ENCODE measurements at places on chromosomes 7 and 10.

- DNase-seq = no peak
Measured at GRCh38 chr10:14671386-14671831, 103.3 kb downstream of the FAM107B start.

GRCh38 chr10:75379212-75379724, 22.3 kb downstream of the ZNF503 start:
- no peak for DNase-seq

GRCh38 chr10:18238870-18239485, 98.8 kb downstream of the CACNB2 start:
- peak; percentile 57 for DNase-seq

GRCh38 chr7:76179686-76180085, 22.0 kb upstream of the SRRM3 start:
- no peak for DNase-seq

- DNase-seq = no peak
Measured at GRCh38 chr10:101018118-101018599, 12.8 kb downstream of the PDZD7 start.

- no peak for DNase-seq
Measured at GRCh38 chr7:25262586-25262985, 34.3 kb upstream of the NPVF start.

DNA sequence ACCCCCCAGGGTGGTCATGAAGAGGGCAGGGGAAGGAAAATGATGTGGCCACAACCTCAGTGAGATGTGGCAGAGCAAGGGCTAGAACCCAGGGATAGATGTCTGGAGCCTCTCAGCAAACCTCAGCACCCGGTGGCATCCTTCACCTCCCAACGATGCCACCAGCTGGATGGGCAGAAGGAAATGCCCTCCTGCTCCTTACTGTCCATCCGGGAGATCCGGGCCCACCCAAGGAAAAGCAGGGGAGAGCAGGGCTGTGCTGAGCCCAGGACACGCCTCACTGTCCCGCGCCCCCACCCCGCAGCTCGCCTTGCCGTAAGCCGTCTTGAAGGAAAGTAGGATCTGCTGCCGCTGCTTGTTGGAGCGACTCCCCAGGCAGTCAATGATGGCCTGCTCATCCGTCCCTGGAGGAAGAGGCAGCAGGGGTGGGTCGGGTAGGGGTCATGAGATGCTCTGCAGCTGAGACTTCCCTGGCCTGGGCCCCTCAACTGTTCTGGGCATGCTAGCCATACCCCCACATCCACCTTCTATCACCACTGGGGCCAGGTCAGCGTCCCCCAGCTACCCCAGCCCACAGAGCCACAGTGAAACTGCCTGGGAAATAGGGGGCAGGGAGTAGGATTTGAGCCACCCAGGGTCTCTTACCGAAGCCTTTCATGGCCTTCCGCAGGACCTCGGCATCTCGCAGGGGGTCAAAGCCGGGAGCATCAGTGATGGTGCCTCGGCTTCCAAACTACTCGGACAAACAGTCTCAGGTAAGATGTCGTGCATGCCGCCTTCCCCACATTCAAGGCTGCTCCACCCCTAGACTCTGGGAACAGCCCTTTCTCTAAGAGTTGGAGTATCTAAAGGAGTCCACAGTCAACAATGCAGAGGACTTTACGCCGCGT, 34.3 kb downstream of the PLAC9 start:
- no peak for DNase-seq

- peak; percentile 70 for DNase-seq
Measured at GRCh38 chr10:86188326-86188725, 178.3 kb downstream of the GRID1 start.

DNA sequence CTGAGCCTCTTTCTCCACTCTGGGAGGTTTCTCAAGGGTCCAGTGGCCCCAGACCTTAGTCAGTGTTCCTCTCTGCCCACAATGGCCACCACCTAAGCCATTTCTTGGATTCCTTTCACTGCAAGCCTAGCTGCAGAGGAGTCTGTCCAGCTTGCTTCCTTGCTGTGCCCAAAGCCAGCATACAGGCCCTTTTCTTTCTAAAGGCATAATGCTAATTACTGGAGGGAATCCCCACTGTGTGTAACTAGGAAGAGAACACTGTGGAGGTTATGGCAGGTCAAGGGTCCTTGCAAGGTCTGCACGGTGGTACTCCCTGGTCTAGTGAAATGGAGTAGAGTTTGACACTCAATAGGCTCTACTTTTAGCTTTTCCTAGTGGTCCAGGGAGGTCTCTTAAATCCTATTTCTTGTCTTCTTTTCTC, 70.4 kb upstream of the CC2D2B start:
- no peak for DNase-seq

DNA sequence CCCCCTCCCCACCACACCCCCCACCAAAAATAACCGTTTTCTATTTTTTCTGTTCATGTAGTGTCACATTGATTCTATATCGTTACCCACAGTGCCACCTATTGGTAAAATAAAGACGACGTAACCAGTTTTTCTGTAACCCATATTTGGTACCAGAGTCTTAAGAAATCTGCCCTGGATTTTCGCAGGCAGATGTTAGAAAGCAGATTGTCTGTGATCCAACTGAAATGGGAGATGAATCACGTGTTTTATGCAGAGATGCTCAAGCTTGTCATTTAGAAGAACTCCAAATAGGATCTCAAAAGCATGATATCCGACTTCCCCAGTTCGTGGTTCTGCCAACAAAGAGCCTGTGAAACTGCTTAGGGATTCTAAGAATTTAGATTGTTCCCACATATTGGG, 261.1 kb upstream of the CSTF2T start:
- peak; percentile 41 for DNase-seq

- no peak for DNase-seq
Measured at GRCh38 chr10:24912215-24912614, 40.2 kb downstream of the PRTFDC1 start.

- no peak for DNase-seq
Measured at GRCh38 chr7:127754457-127754856, 102.5 kb downstream of the SND1 start.

GRCh38 chr10:90269699-90270098, 568.3 kb downstream of the KIF20B start:
- no peak for DNase-seq

DNA sequence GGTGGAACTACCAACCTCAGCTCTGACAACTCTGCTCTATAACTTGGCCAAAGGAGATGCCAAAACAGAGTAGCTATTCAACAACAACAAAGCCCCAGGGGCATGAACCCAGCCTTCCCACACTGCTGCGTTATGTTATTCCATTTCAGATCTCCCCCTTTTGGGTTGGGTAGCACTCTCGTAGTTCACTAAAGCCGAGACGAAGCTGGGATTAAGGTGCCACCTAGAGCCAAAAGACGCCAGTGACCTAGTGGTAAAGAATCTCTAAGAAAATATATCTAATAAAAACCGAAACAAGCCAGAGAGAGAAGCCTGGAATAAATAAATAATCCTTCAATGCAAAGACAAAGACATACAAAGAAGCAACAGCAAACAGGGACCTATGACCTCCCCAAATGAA, 217.3 kb downstream of the HERPUD2 start:
- DNase-seq = no peak

- no peak for DNase-seq
Measured at GRCh38 chr7:3722396-3722922, 421.4 kb downstream of the SDK1 start.

DNA sequence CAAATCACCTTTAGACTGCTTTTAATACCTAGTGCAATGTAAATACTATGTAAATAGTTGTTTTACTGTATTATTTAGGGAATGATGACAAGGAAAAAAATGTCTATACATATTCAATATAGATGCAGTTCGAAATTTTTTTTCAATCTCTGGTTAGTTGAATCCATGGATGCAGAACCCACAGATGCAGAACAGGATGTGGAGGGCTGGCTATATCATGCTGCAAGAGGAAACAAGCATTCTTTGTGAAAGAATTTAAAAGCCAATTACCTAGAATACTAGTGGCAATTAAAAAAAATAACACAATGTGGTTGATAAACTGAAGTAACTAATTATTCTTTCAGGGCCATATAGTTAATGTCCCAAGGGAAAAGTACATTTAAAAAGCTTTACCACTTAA, 170.4 kb downstream of the ZNF438 start:
- DNase-seq = no peak

- DNase-seq = no peak
Measured at GRCh38 chr10:114905450-114905849, 32.5 kb upstream of the TRUB1 start.

GRCh38 chr7:95045236-95045923, 138.0 kb downstream of the PPP1R9A start:
- peak; percentile 37 for DNase-seq

GRCh38 chr10:52755297-52756062, 17.1 kb downstream of the MBL2 start:
- DNase-seq = peak; percentile 53

DNA sequence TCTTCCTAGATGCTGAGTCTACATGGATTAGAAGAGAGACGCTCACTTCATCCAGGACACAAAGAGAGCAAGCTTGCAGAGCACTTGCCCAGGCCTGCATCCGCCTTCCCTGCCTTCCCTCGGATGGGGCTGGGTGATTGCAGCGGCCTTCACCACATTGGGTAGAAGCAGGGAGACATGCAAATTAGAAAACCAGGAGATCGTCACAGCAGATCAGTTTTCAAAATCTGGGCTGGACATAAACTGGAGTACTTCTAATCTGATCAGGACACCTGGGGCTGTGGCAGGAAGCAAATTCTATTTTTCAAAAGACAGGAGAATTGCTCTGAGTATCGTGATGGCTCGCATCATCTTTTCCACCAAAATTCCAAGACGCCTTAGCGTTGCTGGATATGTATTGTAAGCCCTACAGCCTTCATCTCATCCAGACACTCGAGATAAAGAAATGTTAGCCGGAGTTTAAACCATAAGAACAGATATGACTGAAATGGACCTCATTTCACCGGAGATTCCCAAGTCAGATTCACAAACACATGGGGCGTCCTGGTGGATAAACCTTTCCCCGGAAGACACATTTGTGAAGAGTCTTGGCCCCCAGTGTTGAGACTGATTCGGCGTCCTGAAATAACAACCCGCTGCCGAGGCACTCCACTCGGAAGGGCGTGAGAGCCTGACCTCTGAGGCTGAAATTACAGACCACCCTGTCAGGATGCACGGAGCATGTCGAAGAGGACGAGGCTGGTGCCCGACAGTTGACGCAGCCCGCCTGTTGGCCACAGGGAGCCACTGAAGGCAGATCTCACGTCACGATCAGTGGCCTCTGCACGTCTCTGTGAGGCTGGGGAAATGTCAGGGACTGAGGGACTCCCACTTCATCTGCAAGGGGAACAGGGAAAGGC, 91.2 kb upstream of the PARD3 start:
- no peak for DNase-seq

DNA sequence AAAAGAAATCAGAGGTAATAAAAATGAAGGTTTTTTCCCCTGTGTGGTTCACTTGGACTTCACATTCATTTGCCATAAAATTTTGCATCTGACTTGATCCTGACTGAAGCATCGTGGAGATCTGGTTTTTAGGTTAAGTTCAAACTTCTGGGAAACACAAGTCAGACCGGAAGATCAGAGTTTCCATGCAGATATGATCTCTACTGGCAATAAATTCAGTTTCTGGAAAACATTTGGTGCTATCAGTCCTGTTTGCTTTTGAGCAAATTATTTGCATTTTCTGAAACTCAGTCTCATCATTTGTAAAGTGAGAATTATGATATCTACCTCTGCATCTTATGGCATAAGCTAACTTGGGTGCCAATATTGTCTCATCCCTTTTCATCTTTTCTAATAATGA, 81.3 kb upstream of the KCNMA1 start:
- no peak for DNase-seq

GRCh38 chr7:46170021-46170420, 248.9 kb upstream of the IGFBP3 start:
- no peak for DNase-seq

- DNase-seq = no peak
Measured at GRCh38 chr7:80140388-80140787, 5.8 kb downstream of the GNAI1 start.

DNA sequence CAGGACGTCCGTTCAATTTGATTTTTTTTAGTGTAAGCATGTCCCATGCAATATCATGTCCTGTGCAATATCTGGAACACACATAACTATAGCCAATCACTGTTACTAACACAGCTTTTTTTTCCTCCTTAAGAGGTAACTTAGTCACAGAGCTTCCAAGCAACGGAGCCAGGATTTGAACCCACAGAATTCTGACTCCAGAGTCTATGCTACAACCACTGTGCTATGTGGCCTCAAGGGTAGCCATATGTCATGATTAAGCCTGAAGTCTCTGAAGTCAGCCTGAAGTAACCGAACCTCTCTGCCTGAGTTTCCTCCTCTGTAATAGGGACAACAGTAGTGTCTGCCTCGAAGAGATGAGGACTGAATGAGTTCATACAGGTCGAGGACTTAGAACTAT, 42.2 kb upstream of the TCF7L2 start:
- no peak for DNase-seq

DNA sequence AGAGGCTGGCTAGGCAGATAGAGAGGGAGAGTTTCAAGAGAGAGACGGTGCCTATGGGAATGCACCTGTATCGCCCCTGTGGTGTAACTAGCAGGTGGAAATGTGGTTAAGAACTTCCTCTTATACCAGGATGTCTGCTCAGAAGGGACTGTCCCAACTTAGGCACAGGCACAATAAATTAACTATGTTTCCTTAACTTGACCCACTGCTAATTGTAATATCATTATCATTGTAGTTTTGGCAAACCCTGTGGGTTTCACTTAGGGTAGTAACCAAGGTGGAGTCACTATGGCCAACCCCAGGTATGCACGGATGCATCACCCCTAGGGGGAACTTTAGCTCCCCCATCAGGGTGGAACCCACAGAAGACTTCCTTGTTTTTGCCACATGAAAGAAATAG, 455.7 kb downstream of the DGKB start:
- no peak for DNase-seq

Data from putamen (tissue), 1 donor.